Stimulated activated CD8-positive, alpha-beta memory T cell treated with anti-CD3 and anti-CD28 coated beads, Interleukin-4, amount 100 ng/mL, for 24 hours (primary cell): ENCODE measurements at places on chromosomes 12 and 14.

- DNase-seq = no peak
These were observed 53.0 kb downstream of the PKP2 start for GRCh38 chr12:32843528-32844095.

GRCh38 chr12:64077922-64078321 is 144.2 kb downstream of the KICS2 start:
- DNase-seq = no peak

DNA sequence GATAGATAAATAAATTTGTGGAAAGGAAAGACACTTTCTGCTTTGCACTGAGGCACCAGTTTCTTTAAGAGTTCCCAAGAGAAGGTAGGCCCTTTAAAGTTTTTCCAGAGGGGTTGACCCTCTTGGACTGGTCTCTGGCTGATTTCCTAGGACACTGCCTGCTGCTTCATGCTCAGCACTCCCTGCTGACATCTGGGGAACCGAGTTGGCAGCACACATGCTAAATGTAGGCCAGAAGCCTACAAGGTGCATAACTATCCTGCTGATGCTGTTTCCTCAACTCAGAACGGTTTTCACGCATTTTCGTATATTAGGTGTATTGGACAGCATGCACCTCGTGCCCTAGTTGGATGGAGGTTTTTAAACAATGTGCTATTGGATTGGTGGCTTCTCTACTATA is 887.2 kb upstream of the SEL1L start:
- DNase-seq = no peak

DNA sequence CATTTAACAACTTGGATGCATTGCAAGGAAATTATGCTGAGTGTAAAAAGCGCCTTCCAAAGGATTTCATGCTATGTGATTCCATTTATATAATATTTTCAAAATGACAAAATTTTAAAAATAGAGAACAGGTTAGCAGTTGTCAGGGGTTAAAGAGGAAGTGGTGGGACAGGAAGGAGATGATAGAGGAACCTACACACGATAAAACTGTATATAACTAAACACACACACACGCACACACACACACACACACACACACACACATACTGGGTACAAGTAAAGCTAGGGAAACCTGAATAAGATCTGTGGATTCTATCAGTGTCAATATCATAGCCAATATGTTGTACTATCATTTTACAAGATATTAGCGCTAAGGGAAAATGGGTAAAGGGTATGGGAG is 17.2 kb downstream of the TTC9 start:
- no peak for DNase-seq

- DNase-seq = no peak
These were observed 246.9 kb downstream of the DPF3 start for GRCh38 chr14:72646861-72647528.

DNA sequence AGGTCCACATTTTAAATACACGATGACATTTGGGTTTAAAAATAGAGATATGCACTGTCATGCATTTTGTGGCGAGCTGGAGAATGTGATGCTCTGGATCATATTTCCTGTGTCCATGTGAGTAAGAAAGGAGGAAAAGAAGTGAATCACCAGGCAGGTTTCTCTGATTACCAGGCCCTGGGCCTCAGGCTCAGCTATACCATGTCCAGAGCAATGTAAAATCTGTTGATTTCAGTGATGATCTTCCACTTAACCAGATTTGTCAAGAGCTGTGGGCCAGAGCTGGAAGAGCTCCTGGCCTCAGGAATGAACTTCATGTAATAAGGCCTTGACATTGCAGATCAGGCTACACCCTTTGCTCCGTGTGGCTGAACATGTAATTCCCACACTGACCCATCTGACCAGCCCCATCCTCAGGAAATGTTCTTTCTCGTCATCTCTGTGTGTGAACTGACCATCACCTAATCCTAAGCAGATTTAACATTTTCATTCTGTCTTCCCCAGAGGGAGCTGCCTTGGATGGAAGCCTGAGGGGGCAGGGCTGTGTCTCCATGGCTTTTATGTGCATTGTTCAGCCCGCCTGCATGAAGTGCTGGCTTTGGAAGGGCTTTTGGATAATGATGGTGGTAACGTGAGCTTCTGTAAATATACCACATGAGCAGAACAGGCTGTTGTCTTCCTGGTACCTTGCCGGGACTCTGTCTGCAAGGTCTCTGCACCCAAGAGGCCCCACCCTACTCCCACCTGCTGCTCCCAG is 54.5 kb downstream of the CRACR2A start:
- DNase-seq = no peak

GRCh38 chr12:113923251-113923650 is 42.9 kb downstream of the RBM19 start:
- DNase-seq = no peak

DNA sequence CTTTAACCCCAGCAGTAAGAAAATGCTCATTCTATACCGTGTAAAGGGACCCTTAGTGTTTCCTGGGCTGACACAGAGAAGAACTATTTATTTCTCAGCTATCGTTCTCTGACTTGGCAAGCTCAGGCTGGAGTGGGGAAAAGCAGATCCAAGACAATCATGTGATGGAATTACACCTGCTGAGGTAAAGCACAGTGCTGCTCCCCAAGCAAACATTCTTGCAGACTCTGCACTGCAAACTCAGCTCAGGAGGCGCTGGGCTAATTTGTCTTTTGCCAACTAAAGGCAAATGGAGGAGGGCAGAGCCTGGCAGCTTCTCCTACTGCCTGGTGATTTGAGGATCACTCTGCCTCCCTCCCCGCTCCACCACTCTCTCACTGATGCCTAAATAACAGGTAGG is 57.8 kb upstream of the FUT8 start:
- no peak for DNase-seq

DNA sequence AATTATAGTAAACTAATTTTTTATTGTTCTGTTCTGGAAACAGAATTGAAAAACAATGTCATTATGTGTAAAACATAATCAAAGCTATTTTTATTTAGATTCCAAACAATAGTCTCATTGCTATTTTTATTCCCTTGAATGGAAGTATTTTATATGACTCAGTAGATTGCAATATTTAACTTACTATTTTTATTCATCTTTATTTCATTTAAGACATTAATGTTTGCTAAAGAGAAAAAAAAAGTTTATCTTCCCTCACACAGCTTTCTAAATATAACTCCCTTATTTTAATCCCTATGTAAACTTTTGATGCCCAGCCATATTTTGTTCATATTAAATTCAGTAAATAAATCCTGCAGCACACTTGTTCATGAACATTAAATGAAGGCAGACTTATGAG is 622.4 kb downstream of the SLC6A15 start:
- no peak for DNase-seq

DNA sequence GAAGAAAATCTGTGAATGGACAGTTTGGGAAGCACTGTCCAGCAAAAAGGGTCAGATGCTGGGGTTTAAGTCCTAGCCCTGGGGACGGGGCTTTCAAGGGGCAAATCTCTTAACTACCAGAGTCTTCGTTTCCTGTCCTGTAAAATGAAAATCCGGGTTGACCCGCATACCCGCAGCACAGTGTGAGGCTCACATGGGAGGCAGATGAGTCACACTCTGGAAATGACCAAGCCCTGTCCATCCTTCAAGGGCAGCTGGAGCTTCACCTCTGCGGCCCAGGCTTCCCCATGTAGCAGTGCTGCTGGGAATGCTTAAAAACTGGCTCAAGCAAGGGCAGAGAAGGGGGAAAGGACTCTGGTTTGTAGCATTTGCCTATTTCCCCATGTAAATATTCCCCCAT is 19.0 kb downstream of the FAM181A start:
- DNase-seq = no peak

DNA sequence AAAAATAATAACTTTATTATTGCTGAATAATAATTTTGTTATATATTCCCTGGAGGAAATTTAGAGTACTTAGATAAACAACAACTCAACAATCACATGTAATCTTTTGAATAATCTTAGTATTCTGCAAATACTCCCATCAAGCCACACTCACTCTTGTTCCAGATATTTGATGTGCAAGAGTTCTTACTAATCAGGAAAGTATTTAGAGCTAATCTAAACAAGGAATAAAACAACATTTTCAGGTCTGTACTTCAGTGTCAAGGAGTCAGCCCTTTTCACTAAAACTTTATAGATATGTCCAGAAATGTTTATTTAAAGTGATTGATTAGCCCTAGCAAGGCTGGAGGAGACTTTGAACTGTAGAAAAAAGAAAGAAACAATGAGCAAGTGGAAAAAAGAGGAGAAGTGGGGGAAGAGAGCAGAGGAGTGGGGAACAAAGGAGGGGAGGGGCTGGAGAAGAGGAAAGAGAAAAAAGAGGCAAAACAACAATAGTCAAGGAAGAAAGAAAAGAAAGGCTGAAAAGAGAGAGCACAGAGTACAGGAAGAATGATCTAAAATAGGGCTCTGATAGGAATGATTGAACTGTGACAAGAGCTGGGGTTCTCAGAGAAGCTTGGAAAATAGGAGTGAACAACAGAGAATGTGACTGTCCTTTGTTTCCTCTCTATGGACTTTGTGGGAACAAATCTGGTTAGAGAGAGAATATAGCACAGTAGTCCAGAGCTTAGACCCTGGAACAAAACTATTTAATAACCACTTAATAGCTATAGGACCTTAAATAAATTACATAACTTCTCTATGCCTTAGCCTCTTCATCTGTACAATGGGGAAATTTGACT is 238.7 kb downstream of the AKAP6 start:
- DNase-seq = no peak

DNA sequence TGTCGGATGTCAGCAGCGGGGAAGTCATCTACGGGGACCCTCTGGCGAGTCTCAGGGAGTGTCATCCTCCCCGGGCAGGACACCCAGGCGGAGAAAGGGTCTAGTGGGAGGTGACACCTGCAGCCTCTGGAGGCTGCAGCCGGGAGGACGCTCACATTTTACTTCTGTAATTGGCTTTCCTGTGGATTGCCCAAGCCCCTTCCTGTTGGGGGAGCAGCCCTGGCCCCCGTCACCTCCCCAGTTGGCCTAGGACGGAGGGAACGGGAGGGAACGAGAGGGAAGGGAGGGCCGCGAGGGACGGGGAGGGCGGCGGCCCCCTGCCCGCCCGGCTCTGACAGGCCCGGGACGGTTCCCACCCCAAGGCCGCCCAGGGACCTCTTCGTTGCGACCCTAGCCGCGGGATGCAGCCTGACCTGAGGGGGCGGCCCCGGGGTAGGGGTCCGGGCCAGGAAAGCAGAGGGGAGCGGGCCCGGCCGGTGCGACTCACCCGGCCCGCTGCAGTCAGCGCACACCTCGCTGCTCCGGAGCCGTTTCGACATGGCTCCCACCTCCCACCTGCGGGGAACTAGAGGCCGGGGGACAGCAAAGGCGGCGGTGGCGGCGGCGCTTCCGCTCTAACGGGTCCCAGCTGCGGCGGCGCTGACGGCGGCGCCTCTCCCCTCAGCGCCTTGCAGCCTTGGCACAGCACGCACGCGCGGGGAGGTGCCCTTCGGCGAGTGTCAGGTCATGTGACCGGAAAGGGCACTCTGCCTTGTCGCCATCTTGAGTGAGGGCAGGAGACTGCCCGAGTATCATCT is at the start of gene GIT2:
Gene GIT2 (minus strand): TSS at position 683 of the 797 bp plus-strand sequence. CDS start 144 bp downstream, at position 539.
- peak; percentile 92 for DNase-seq

DNA sequence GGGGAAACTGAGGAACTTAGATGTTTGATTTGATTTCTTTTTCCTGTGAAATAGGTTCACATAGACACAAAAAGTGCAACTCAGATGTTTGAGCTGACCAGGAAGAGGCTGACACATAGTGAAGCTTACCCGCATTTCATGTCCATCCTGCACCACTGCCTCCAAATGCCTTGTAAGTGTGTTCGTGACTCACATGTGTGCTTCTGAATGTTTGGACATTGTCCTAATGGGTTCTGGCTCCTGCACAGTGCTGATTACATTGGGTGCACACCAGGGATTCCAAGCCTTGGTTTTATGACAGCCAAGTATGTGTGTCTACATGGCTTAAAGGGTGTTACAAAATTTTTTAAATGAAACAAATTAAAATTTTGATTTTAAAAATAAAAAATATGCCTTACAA is 137.4 kb downstream of the DAAM1 start:
- no peak for DNase-seq

DNA sequence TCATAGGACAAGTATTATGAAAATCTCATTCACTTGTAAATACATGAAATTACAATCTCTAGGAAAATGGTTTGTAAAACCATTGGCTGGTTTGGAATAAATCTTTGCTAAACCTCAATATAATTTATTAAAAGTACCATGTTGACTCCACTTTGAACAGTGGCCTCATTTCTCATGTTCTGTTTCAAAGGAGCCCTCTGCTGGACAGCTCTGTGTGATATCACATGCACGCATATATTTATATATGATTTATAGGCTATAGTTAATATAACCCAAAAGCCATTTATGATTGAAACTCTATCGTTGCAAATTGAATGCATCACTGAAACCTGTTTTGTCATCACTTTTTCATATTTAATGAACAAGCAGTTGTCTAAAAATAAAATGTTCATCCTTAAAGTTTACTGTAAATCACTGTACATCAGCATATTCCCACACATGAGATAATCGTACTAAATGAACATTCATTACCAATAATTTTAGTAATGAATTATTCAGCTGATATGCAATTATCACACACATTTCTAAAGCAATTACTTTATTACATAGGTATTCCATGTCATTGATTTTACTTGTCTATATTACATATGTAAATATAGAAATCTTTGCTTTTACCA is 493.8 kb downstream of the NPAS3 start:
- no peak for DNase-seq

DNA sequence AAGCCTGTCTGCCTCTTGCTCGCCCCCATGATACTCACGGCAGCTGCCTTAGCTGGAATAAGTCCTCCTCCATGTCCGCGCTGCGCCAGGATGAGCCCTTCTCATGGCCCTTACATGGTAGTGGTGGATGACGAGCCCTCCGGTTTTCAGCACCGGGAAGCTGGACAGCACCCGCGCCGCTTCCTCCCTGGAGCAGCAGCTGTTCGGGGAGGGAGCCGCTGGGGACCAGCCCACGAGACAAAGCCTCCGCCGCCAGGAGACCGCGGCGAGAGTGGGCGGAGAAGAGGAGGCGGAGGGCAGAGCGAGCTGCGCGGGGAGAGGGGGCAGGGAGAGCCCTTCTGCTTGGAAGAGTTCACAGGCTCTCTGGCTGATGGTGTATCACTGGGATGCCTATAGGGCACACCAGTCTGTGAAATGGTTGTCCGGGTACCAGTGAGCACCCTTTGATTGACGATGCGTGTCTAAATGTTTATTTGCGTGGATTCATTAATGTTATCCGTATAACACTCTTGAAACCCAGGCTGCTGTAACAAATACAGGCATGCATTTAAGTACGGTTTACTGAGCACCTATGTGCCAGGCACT is at the start of gene SVOP:
Gene SVOP (minus strand): TSS at position 273 of the 585 bp plus-strand sequence. CDS start 200 bp downstream, at position 73.
- DNase-seq = peak; percentile 6

- no peak for DNase-seq
These were observed 7.8 kb downstream of the ACVRL1 start for GRCh38 chr12:51915003-51915625.

DNA sequence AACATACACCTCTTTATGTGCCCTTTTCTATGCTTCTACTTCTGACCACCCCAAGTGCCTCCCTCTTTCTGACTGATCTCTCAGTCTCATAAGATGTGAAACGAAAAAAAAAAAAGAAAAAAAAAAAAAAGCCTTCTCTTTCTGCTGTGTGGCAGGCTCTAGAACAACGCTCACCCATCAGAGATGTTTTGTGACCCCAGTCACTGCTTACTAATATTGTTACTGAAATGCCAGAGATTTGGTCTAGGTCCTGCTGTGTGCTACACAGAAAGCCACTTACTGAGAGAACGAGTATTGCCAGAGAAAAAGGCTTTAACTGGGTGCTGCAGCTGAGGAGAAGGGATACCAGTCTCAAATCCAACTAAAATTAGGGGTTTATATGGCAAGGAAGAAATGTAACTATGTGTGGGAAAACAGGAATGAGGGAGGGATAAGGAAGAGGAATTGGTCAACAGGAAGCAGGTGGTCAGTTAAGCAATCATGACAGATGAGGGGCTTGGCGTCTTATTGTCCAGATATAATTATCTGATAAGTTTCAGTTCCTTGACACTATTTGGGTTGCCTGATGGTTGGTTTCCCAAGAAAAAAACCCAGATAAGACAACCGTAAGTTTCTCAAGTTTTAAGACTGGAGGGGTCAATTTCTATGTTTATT is 149.0 kb downstream of the NAV3 start:
- DNase-seq = no peak
